ENCODE measurements at places on chromosomes 5 and 9.

- no peak for DNase-seq
These were observed at the start of gene GABRA1 for GRCh38 chr5:161847941-161848391. Gene GABRA1 (plus strand): TSS chr5:161848120. CDS start chr5:161850811, 2,691 bp downstream.

GRCh38 chr5:91639744-91640143 lies 256.6 kb upstream of the ARRDC3 start:
- no peak for DNase-seq

DNA sequence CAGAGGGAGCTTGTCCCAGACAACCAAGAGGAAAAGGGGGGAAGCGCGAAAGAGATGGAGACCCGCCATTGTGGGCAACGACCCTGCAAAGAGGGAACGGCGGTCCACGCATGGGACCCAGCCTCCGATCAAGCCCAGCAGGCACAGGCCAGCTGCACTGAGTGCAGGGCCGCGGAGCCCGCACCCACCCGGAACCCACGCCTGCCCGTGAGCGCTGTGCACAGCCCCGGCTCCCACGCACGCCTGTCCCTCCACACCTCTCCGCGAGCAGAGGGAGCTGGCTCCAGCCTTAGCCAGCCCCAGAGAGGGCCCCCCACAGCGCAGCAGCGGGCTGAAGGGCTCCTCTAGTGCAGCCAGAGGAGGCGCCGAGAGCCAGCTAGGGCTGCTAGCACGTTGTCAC lies 416.5 kb downstream of the DMRTA1 start:
- DNase-seq: no peak

DNA sequence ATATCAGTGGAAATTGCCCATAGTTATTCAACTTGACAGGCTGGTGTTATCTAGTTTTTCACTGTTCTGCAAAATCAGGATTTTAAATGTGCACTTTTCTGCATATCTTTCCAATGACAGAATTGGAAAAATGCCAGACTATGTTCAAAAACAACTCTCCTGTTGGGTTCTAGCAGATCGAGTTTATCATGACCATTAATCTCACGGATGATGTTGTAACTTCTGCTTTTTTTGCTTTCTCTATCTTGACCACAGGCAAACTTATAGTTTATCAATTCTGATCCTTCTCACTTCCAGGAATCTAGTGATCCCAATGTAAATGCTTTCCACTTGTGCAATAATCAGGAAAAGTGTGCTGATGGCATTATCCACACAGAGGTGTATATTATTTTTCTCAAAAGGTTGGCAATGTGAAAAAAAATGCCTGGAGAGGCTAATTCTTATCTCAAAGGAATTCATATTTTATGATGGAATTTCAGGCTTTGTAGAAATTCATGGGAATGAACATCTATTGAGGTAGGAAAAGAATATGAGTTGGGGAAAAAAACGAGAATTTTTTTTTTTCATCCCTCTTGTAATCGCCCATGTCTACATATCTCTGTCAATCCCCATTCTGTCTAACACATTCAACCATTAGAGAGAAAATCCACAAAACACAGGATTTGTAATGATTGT lies 73.6 kb upstream of the DAB2 start:
- peak; percentile 72 for DNase-seq

DNA sequence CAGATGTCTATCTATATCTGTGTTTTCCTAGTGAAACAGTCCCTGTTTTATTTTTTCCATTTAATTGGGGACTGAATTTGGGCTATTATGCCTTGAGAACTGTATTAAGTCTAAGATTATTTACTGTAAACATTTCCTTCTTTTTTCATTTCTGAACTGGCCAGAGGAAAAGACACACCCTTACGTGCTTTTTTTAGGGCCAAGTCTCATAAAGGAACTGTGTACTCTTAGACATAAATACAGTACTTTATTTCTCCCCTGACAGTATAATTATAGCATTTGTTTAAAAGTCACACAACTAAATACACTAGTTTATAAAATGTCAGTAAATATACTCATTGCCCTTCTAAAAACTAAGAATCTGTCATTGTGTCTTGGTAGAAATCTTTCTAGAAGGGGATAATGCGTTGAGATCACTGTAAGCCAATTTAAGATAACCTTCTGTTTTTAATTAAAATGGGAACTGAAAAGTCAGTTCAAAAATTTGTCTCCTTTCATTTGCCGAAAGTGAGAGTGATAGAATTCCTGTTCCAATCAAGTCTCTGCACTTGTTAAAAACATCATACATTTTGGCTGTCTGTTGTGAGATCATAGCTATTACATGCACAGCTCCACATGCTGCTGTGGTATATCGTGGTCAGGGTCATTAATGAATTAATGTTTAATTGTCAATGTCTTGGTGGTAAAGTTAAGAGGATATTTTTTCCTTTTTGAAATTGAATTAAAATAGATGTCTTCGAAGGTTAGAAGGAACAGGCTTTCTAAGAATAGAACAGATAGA lies 132.1 kb downstream of the FOCAD start:
- no peak for DNase-seq
